SIG-M5 (cell line): ENCODE measurements at places on chromosomes 5 and 9.

DNA sequence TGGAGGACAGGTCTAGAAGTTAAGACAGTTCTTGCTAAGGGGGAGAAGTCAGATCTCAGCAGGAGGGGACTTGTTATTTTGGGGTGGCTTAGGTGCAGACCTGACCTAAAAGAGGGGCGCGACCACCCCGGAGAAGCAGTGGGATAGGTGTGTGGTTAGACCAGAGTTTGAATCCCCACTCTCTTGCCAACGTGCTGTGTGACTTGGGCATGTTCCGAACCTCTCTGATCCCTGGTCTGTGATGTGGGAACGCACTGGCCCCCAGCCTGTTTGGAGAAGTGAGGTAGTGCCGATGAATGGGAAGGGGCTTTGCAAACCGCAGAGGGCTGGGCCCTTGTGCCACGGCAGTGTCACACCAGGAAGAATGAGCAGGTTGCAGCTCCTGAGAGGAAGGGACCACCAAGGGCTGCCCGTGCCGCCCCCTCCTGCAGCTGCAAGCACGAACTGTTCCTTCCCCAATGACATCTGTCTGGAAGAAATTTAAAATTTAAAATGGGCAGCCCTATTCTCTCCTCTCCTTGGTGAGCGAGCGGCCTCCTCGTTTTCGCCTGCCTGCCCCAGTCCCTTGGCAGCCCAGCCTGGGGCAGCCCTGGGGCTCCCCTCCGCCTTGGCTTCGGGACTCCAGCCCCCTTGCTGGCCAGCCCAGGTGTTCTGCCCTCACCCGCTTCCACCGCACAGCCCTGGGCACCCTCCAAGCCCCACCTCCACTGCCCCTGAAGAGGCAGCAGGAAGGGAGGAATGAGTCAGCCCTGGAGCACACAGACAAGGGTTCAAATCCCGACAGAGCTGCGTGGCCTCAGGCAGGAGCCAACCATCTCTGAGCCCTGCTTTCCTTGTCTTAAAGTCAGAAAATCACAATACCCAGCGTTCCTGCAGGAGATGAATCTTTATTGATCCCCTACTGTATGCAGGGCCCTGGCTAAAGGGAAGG, 1.6 kb downstream of the FIBCD1 start:
- DNase-seq: no peak

DNA sequence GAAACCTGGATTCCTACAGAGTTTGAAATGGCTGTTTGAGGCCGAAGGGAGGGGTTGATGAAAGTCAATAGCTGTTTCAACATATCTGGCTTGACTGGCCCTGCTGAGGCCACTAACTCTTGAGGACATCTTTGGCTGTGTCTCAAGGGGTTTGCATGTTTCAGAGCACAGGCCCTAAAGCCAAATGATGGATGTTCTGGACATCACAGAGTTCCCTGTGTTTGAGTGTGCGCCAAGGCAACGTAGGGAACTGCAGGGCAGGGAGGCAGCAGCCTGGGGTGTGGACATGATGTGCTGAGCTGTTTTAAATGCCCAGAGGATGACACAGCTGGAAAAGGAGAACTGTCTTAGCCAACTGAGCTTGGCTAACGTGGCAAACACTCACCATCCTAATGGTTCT, 89.6 kb downstream of the RAPGEF1 start:
- DNase-seq: no peak

- DNase-seq: peak; percentile 71
Observed at GRCh38 chr5:145689235-145689634, 145.9 kb downstream of the PRELID2 start.

DNA sequence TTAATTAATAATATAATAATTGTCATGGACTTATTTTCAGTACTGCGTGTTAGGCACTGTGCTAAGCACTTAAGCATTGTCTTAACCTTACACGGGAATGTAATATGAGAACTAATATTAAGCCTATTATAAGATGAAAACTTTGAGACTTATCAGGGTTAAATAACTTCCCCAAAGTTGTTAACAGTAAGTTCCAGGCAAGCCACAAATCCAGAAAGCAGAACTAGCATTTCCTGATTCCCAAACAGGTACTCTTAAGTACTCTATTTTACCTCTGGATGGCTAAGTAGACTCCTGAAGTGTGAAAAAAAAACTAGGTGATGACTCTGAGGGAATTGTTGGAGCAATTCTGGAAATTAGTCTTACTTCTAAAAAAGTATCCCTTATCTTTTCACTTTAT, 23.8 kb downstream of the GABRG2 start:
- DNase-seq: no peak

DNA sequence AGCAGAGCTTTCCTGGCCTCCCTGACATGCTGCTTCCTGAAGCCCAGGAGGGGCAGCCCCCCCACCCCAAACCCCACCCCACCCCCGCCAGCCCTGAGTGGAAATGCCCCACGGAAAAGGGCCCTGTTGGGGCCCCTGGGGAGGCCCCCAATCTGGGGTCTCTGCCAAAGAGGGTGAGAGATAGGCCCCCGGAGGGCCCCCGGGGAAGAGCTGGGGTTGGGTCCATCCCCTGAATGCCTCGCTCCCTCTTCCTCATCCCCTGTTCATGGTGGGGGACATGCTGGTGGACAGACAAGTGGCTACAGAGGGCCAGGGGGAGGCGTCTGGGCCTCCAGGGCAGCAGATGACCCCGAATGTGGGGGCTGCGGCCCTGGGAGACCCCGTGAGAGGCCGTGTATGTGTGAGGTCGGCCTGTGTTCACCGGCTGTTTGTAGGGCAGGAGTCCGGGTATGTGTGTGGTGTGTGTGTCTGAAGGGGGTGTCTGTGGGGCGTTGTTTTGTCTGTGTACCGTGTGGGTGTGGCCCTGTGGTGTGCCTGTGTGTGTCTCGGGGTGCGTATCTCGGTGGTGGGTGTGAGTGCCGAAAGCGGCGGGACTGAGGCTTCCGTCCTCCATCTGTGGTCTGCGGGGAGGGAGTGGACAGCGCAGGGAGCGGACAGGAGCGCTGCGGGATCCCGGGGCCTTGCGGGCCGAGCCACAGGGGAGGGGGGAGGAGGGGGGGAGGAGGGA, 11.3 kb downstream of the C9orf50 start:
- no peak for DNase-seq

DNA sequence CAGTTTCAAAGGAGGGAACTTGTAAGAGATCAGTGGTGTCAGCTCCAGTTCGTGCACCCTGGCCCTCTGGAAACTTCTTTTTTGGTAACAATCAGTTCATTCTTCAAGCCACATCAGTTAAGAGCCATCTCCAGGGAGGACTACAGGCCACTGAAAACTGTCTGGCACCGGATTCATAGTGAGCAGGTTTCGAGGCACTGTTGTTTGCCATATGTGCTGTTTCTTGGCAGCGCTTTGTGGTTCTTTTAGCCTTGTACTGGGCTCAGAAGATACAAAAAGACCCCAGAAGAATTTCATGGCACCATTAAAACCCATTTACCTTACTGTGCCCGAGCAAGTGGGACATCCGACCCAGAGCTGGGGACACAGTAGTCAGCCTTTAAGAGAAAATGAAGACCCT, 68.5 kb downstream of the OTULIN start:
- no peak for DNase-seq

DNA sequence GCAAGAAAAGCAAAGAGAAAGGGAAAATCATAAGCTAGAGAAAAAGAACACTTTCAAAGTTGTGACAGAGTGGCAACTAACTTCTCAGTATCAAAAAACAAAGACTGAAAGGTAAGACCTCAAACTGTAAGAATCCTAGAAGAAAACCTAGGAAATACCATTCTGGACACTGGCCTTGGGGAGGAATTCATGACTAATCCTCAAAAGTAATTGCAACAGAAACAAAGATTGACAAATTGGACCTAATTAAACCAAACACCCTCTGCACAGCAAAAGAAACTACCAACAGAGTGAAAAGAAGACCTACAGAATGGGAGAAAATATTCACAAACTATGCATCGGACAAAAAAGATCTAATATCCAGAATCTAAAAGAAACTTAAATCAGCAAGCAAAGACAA, 79.1 kb downstream of the FEM1C start:
- no peak for DNase-seq

GRCh38 chr5:58854441-58854840, 271.6 kb downstream of the RAB3C start:
- no peak for DNase-seq

DNA sequence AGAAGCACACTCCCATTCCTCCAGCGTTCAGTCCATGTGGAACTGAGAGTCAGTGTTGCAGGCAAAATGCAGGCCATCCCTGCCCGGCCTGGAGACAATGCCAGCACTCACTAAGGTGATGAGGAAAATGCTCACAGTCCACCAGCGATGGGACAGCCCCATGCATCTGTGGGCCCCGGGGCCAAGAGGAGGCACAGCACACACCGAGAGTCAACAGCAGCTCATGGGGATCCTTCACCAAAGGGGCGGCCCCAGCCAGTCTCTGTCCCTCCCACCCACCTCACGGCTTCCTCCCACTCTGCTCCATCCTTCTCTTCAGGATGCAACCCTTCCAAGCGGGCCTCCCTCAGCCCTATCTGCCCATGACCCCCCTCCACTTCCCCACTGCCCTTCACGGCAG, 6.2 kb downstream of the SEMA4D start:
- no peak for DNase-seq

GRCh38 chr5:96243203-96243602, 189.8 kb downstream of the PCSK1 start:
- DNase-seq: no peak

- DNase-seq: no peak
Observed at GRCh38 chr5:125186911-125187375, 440.5 kb upstream of the ZNF608 start.

- no peak for DNase-seq
Observed at GRCh38 chr5:132439521-132440089, 51.0 kb downstream of the IRF1 start.

- no peak for DNase-seq
Observed at GRCh38 chr5:168215646-168216045, 75.8 kb upstream of the WWC1 start.

DNA sequence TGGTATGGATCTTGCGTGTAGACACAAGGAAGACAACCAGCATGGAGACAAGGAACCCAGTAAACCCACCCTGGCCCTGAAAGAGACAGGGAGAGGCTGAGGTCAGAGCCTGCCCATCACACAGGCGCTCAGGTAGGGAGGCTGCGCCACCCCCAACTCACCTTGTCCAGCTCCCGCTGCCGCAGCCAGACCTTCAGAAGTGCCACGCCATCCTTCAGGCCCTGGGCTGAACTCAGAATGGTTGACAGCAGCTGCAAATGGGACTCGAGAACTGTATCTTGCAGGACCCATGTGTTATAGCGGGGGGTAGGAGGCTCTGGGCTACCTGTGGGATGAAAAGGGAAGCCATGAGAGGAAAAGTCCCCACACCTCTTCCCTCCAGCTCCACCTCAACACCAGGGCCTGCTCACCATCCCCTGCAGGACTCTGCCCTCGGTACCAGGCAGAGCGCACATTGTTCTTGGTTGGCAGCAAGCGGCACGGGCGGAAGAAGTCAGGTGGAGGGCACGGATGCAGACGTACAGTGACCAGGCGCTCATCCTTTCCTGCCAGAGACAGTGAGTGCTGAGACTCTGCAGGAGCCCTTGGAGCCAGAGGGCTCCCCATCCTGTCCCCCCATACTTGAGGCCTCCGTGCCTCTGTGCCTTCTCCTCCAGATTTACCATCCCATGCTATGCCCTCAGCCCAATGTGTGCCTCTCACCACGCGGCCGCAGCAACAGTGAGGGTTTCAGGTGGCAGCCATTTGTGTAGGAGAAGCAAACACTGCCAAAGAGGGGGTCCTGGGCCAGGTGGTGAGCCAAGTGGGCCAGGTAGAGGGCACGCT, 4.7 kb downstream of the NOL6 start:
- DNase-seq: no peak

GRCh38 chr9:88646539-88647300, 111.7 kb downstream of the NXNL2 start:
- DNase-seq: no peak

GRCh38 chr9:5839572-5839902, 6.6 kb upstream of the ERMP1 start:
- DNase-seq: no peak

GRCh38 chr5:119344231-119344630, 11.6 kb upstream of the TNFAIP8 start:
- DNase-seq: no peak

DNA sequence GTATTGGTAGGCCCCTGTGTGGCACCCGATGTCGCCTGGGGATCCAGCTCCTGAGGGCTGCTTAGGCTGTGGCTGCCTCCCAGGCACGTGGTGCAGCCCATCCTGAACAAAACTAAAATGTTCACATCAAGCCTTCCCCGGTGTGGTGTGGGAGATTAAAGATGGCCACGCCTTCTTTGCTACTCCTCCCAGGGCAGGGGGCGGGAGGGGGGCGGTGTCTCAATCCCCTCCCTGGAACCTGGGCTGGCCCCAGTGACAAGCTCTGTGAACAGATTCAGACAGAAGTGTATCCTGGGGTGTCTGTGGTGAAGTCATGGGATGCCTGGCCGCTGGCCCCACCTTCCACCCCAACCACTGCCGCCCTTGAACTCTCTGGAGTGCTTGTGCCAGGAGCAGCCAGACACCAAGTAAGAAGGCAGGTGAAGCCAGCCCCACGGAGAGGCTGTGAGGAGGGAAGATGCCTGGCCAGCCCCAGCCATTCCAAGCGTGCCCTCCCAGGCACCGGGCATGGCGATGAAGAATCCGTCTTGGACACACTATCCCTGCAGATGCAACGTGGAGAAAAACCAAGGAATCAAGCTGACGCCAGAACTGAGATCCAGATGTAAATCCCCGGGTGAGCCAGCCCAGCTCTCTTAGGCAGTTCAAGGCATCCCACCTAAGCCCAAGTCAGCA, 75.8 kb downstream of the AK8 start:
- DNase-seq: no peak

DNA sequence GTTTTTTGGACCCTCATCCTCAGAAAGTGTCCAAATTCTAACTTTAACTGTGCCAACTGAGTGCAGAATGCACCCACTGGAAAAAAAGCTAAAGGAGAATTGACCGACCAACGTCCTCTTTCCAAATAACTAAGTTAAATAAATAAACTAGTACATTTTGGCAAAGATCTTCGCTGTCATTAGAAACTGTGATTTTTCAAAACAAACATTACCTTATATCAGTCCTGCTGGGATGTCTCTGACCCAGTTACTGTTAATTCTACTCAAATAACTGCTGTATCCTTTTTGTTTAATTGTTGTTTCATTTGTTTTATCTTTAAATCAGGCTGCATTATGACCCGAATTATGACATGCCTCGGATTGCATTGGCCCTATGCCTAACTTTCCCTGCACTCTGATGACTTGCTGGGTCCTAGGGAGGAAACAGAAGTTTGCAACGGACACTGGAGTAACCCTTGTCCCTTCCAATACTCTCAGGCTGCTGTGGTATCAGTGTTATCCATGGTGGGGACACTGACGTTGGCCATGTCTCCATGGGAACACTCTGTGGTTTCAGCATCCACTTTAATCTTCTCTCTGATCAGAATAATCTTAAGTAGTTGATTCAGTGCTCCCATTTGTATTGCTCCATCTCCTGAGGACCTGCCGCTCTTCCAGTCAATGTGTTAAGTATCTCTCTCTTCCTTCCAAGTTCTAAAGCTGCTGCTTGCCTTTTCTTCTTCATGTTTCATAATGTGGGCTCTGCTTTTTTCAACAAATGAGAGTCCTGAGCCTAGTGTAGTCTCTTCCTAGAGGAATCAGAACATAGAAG, 11.1 kb upstream of the IFNA5 start:
- no peak for DNase-seq

DNA sequence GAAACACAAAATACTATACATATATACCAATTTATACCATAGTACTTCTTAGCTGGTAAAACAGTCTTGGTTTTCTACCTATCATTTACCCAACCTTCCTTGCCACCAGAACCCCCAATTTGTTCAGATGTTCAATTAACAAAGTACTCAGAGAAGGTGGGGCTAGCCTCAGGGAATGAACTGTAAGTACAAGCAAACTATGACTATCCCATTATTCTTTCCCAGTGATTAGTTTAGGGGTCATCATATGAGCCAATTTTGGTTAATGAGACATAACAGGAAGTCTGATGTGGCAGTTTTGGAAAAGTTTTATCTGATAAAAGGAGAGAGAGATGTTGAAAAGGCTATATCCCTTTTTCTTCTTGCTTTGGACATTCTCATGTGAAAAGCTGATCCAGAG, 125.8 kb downstream of the DTWD2 start:
- DNase-seq: no peak
